G401 (cell line): ENCODE measurements at places on chromosomes 4 and X. TPM values are rescaled to one million over a fixed set of nuclear protein-coding genes. Genes with fewer than 3 reads are reported as not detected.

DNA sequence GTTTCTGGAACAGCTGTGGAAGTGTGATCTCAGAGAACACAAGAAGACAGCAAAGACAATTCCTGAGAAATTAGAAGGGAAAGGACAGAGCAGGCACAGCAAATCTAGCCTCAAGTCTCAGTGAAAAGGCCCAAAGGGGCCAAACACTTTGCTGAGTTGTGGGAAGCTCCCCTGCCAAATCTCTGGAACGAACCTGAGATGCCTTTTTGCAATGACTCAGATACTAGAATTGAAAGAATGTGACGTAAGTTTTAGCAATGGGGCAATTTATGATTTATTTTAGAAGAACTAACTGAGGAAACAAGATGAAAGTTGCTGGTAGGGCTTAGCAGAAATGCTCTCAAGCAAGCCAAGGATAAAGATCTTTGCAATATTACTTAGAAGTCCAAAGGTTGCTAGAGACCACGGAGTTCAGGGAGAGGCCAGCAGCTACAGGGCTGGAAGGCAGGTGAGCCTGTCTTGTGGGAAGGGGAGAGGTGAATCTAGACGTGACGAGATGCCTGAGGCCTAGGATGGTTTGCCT lies 92.8 kb downstream of the AMELX start:
- no peak for DNase-seq

Gene PPP4R3C
- not detected in 2 replicates for total RNA-seq

Gene NR3C2
- total RNA-seq = not detected in 2 replicates

Gene MAGEB10
- total RNA-seq = not detected in 2 replicates

- no peak for DNase-seq
Observed at GRCh38 chrX:20463296-20464075, 196.8 kb upstream of the RPS6KA3 start.

DNA sequence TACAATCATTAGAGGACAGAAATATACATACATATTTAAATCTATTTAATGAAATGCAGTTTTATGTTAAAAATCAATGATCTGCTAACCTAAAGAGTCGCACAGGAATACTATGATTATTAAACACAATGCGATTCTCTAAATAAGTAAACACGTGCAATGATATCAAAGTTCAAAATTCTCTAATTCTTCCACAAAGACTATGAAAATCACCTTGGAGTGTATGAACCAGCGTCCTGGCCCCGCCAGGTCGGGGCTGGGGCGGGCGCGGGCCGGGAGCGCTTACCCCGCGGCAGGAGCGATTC lies 608 bp upstream of the FAM200B start:
- no peak for DNase-seq

- DNase-seq = no peak
Observed at GRCh38 chrX:10381193-10381592, 224.4 kb downstream of the CLCN4 start.

Gene ADH4
- not detected in 2 replicates for total RNA-seq

DNA sequence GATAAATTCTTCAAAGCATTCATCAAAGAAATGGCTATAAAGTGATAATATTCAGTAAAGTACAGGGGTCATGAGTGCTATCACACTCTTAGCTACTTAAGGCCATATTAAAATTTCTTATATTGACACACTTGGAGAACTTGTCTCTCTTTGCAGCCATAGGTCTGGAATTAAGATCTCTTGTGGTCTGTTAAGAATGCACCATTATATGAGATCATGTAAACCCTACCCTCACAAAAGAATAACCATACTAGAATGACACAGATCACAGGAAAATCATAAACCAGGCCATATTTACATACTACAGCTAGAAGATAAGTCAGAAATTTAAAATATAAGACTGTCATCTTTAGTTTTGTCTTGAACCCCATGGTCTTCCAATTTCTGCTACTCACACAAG lies 434.3 kb downstream of the PDGFC start:
- DNase-seq = no peak

Gene CXorf49
- not detected in 2 replicates for total RNA-seq

- DNase-seq = no peak
Observed at GRCh38 chr4:154743683-154744340, at the start of gene LRAT. Gene LRAT, plus strand, starts transcription at chr4:154744000. Its CDS starts 327 bp downstream, at chr4:154744327.

DNA sequence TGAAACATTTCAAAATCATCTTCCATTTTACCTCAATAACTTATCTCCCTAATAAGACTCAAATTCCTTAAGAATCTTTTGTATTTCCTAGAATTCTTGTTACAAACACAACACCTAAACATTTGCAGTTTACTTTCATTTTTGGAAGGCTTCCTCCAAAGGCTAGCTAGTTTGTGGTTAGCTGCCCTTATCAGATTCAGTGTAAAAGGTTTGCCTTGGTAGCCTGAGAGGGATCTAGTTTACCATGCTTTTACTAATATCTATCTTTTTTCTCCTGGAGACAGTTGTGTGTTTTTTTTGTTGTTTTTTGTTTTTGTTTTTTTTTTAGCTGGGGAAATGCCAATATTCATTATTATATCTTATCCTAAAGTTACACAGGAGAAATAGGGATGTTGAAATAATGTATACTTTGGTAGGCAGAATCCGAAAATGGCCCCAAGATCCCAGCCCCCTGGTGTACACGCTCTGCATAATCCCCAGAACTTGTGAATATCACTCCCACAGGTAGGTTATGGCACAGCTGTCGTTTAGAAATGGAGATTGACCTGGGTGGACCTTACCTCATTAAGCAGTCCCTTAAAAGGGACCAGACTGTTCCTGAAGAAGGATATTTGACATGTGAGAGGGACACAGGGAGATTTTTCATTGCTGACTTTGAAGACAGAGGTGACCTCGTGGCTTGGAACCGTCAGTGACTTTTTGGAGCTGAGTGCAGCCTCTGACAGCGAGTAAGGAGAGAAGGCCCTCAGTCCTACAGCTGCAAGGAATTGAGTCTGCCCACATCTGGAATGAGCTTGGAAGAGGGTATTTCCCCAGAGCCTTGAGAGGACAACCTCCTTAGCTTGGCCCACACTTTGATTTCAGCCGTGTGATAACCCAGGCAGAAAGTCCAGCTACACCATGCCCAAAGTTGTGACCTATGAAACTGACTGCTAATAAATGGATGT lies 33.4 kb downstream of the SEPTIN11 start:
- no peak for DNase-seq

Gene BRS3
- not detected in 2 replicates for total RNA-seq
